NCI-H510A (cell line): ENCODE measurements at places on chromosomes 5 and 9.

- no peak for DNase-seq
These were observed 26.9 kb upstream of the FAM120AOS start for GRCh38 chr9:93480262-93480661.

- no peak for DNase-seq
These were observed 203.5 kb upstream of the RGMB start for GRCh38 chr5:98570010-98570409.

GRCh38 chr5:14669975-14670374 is 5.5 kb downstream of the OTULIN start:
- DNase-seq: no peak

DNA sequence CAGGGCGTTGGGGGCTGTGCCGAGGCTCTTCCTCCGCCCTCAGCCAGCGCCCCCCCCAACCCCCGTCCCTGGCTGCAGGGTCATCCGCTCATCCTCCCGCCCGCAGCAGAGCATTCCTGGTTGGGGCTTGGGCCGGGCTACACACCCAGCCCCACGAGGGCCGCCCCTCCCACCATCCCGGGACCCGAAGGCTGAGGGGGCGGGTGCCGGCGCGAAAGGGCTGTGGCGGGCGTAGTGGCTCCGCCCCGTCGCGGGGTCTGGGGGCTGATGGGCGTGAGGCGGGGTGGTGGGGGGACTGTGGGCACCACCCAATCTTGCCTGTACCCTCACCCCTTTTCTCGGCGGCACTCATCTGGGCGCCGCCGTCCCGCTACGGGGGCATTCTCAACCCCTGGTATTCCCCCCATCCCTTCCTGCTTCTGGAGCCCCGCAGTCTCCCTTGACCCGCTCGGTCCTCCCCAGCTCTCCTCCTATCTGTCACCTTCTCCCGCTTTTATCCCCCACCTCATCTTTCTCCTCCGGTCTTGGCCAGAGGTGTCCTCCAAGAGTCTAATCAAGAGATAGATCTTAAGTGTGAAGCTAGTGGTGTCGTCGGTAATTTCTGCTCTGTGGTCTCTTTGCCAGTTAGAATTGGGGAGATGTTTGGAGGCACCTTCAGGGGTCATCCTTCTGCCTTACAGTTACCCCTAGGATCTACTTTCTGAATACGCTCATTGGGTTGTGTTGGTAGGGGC is 1.6 kb downstream of the FER start:
- no peak for DNase-seq

- DNase-seq: no peak
These were observed 238.9 kb downstream of the CACNA1B start for GRCh38 chr9:138116521-138116920.

DNA sequence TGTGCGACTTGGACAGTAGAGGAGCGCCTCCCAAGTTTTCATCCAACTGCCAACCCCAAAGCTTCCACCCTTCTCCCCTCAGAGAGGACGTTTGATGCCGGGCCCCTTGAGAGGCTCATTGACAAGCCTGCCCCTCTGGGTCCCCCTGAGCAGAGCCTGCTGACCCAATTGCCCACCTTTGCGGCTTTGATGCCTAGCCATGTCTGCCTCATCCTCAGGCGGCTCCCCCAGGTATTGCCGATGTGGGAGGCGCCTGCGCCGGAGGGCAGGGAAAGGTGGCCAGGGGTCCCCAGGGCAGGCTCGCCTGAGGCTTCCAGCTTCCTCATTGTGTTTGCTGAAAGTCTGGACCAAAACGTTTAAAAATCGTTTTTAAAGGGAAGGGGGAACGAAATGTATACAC is 1.4 kb downstream of the ODF2 start:
- no peak for DNase-seq

- no peak for DNase-seq
These were observed 42.7 kb upstream of the SPINK14 start for GRCh38 chr5:148125641-148126040.

GRCh38 chr5:29162297-29162696 is 2031.2 kb upstream of the CDH6 start:
- DNase-seq: no peak

GRCh38 chr5:132114150-132115121 is 40.8 kb downstream of the CSF2 start:
- no peak for DNase-seq

DNA sequence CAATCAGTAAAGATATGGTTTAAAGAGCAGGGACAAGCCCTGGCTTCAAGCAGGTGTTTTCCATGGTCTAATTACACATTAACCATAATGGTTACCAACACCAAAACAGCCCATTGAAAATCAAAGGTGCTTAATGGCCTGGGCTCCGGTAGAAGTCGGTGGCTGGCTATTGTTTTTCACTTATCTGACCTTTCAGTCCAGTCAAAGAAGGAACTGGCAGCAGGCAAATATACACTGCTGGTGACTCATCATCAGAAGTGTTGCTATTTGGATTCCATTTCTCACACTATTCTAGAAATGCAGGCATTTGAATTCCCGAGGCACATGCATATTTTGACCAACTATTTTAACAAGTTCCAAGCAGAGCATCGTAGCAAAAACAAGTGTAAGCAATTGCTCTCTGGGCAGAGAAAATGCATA is 26.3 kb upstream of the GABRP start:
- no peak for DNase-seq

GRCh38 chr5:159416438-159416837 is 86.2 kb upstream of the IL12B start:
- no peak for DNase-seq

DNA sequence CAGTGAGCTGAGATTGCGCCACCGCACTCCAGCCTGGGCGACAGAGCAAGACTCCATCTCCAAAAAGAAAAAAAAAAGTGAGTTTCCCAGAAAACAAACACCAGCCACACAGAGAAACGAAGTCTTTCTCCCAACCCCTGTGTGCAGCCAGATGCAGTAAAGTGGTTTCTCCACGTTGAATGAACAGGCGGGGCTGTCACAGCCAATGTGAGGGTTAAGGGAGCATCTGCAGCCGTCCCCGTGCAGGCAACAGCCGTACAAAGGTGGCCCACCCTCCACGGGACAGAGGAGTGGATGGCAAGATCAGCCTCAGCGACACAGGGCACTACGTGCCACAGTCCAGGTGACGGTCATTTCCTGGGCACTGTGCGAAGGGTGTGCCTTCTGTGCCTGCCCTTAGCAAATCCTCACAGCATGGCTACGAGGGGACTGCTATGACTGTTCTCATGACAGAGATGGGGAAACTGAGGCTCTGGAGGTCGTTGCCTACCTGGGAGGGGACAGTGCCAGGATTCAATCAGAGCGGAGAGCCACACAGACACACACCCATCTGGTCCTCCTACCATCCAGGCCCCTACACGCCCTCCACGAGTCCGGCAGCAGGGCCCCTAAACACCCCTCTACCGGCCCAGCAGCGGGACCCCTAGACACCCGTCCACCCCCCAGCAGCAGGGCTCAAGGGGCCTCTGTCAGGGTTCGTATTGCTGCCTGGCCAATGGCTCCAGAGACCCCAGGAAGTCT is 2.3 kb downstream of the VAV2 start:
- no peak for DNase-seq

GRCh38 chr9:101176384-101176783 is 147.9 kb downstream of the PLPPR1 start:
- no peak for DNase-seq

- DNase-seq: no peak
These were observed 45.7 kb upstream of the SHOC1 start for GRCh38 chr9:111840442-111840841.

DNA sequence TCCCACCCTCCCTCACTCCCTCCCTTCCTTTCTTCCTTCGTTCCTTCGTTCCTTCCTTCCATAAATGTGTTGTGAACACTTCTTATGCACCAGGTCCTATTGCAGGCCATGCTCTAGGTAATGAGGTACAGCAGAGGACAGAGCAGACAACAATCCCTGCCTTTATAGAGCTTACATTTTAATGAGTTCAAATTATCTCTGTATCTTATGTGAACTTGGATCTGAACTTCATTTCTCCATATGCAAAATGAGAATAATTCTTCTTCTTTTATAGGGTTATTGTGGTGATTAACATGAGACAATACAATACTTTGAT is 37.2 kb downstream of the SLC27A6 start:
- DNase-seq: no peak

GRCh38 chr9:21696411-21696871 is 106.0 kb upstream of the MTAP start:
- no peak for DNase-seq

DNA sequence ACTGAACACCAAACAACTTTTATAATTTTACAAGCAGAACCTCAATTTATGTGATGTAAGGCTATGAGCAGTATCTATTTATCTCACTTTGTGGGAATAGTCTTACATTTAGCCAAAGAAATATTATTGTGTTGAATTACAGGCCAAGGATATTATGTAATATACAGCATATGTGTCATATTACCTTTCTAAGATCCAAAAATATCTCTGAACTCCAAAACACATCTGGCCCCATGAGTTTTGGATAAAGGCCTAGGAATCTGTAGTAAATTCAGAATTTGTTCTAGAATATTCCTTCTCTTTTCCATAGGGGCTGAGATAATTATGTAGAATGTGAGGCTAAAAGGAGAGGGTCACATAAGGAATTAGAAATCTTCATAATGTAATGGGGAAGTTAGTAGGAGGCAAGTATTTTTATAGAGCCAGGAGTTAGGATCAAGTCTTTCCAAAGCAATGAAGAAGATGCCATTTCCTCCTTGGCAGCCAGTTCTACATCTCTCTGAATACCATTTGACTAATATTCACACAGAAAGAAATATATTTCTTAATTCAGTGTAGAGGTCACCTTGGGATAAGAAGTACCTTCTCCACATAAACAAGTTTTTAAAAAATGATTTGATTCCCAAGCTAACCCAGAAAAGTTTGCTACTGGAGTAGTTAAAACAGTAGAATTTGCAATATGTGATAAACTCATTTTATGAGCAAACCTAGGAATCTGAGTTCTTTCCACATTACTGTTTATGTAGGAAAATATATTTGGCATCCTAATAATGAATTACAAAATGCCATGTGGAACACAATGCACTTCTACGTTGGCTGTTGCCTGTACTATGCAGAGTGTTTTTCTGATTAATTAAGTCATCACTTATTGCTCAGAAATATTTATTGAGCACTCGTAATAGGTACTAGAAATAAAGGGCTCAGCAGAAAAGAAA is 20.3 kb upstream of the GRAMD2B start:
- no peak for DNase-seq

GRCh38 chr9:33120620-33121019 is 44.1 kb upstream of the SMU1 start:
- DNase-seq: no peak

- DNase-seq: no peak
These were observed 161.8 kb downstream of the ICE1 start for GRCh38 chr5:5584236-5584745.
